ENCODE measurements at places on chromosomes 12 and 14.

DNA sequence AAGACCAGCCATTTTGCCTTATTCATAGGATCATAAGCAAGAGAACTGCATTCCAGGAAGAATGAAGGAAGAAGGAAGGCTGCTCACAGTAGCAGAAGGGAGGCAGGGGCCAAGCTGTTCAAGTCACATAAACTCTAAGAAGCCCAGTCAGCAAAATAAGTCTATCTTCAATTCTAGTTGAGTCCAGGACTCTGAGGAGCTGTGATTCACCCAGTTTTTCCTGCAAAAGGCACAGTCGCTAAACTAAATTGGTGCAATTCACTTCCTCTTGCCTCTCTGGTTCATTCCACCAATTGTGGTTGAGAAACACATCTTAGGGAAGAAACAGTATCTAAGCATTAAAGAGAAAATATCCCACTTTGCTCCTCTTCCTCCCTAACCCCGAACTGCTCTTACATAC is 9.8 kb downstream of the ZNF641 start:
- no peak for DNase-seq

- no peak for DNase-seq
Observed at GRCh38 chr12:46930101-46930500, 104.3 kb upstream of the SLC38A4 start.

- no peak for DNase-seq
Observed at GRCh38 chr12:57718641-57719528, 19.7 kb downstream of the AGAP2 start.

- no peak for DNase-seq
Observed at GRCh38 chr14:28746247-28746646, 20.3 kb upstream of the FOXG1 start.

DNA sequence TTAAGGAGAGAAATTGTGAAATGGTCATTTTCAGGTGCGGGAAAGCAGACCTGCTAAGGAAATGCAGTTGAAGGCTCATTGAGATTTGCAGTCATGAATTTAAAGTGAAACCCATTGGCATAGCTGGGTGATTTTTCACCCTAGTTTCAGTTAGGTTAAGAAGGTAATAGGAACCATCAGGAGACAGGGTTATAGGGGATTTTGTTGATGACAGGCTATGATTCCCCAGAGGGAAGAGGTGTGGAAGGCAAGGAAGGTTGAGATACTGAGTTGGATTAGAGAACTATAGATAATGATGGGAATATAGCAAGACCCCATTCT is 22.7 kb upstream of the BMAL2 start:
- no peak for DNase-seq

DNA sequence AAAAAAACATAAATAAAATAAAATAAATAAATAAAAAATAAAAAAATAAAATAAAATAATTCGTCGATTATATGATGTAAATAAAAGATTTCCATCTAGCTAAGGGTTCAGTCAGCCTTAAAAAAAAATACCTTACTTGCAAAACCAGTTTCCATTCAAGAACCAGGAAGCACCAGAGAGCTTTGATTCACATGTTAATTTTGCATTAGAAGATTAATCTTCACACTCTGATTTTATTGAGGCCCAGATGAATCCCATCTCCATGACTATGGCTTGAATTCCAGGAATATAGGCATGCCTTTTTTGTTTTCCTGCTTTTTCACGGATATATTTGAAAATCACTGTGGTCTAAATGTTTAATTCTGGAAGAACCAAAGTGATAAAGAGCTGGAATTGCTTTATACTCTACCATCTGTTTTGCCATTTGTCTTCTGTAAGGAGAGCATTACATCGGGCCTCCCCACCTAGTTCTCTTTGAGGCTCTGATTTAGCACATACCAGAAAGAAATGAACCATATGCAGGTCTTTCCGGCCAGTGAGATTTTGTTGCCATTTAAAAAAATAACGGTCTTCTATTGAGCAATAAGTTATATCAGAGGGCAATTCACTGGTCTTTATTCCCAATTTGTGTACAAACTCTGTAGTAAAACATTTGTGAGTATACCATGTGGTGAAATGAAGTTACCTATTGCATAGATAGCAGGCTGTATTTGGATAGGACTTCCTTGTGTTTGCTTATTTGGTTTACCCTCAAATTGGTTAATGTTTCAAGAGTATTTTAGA is 175.5 kb downstream of the AEBP2 start:
- no peak for DNase-seq

GRCh38 chr12:120225200-120225558 is 24.3 kb upstream of the RPLP0 start:
- DNase-seq = no peak

GRCh38 chr12:40837891-40838429 is 145.7 kb downstream of the CNTN1 start:
- no peak for DNase-seq

DNA sequence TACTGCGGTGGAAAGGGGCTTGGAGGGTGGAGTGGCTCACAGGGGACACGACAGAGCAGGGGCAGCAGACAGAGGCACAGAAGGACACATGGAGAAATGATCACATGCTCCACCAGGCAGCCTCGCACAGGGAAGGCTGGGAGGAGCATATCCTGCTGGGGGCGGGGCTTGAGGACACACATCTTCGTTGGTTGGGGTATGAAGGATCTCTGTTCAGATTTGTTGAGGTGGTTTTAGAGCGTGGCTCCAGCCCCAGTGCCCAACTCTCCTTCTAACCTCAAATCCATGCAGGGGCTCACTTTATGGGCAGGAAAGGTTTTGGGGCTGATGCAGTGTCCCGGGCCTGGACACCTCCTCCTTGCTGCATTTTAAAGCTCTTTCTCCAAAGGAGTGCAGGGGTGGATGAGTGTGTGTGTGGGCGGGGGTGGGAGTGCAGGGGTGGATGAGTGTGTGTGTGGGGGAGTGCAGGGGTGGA is 733 bp upstream of the P3H3 start:
- DNase-seq = no peak

DNA sequence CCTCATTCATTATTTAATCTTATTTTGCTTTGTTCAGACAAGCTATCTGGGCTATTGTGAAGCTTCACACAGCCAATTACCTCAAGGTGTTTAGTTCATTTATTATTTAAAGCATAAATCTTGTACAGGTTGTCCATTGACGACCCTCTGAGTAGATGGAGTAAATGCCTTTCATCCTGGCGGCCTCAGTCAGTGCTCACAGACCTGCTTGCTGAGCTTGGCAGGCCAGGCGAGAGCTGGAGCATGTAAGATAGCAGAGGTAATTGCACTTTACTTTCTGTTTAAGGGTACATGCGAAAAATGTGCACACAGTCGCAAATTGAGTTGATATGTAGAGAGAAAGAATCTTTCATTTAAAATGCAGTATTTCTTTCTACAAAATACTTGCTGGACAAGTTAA is 224.4 kb downstream of the NPAS3 start:
- DNase-seq = no peak

DNA sequence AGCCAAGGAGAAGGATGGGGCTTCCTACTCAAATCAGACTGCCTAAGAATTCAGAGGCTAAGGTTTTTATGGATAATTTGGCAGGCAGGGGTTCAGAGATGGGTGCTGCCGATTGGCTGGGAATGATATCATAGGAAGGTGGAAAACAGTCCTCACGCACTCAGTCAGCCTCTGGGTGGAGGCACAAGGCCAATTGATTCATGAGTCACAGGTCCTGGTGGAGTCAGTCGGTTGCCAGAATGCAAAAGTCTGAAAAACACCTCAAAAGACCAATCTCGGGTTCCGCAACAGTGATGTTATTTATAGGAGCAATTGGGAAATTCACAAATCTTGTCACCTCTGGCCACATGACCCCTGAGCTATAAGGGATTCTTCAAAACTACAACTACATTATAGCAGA is 105.5 kb downstream of the GXYLT1 start:
- no peak for DNase-seq

DNA sequence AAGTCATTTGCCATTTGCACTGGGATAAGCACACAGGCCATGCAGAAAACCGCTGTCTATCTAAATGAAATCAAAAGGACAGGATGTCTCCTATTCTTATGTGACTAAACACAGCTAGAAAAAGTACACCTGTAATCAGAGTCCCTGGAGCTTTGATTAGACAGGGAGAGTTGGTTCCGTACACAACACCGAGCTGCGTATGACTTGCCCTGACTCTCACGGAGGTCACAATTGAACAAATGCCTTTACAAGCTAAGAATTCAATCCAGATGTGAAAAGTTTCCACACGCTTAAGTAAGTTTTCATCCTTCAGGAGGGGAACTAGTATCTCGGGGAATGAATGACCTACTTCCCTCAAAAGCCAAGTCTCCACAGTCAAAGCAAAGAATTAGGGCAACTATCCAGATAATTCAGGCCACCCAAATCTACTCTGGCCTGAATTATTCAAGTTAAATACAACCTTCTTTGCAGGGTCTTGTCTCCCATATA is 67.5 kb downstream of the RTN1 start:
- DNase-seq = no peak

GRCh38 chr12:100216337-100216736 is 15.7 kb downstream of the ACTR6 start:
- DNase-seq = no peak

- DNase-seq = no peak
Observed at GRCh38 chr14:93137864-93138263, 22.1 kb upstream of the ITPK1 start.
